NCI-H524 (cell line): ENCODE measurements at places on chromosomes 1 and 21.

DNA sequence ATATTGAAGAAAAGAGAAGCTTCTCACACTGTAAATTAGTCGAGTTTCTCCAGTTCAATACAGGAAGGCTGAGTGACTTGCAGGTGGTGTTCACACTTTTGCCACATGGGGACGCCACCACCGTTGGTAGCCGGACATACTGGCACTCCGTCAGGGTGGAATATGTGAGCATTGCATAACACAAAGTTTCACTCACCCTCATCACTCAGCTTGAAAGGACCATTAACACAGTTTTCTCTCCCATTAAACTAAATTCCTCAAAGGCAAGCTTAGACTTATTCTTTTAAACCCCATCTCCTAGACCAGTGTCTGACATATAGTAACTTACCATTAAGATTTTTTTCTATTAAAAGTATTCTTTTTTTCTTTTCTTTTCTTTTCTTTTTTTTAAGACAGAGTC lies 105.3 kb upstream of the SERBP1 start:
- DNase-seq, result peak; percentile 63

DNA sequence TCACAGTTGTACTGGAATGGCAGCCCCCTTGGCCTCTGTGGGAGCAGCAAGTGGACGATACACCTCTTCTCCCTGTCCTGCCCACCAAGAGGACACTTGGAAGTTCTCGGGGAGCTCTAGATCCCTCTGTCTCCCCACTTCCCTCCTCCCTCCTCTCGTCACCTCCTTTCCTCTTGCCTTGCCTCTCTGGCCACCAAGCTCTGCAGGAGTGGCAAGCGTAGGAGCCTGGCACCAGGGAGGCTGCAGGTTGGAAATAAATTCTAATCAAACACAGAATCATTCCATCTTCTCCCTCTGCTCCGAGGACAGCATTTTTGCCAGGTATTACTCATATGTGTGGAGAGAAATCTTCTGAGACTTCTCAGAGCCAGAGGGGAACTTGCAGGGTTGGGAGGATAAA lies 20.8 kb downstream of the CAMK2N1 start:
- no peak for DNase-seq

DNA sequence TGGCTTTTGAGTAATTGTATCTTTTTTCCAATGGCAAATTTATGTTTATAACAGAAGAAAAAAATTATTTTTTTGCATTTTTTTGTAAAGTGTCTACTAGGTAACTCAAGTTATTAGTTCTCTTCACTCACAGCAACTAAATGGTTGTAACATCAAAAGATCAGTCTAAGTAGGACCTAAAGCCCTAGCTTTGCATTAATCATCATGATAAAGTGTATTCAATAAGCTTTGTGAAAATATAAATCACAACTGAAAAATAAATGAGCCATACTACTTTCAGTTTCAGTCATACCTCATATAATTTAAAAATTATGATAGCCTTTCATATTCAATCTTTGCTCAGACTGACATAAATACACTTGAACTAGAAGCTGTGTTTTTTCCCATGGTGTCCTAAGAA lies 6.9 kb downstream of the TAF5L start:
- no peak for DNase-seq

DNA sequence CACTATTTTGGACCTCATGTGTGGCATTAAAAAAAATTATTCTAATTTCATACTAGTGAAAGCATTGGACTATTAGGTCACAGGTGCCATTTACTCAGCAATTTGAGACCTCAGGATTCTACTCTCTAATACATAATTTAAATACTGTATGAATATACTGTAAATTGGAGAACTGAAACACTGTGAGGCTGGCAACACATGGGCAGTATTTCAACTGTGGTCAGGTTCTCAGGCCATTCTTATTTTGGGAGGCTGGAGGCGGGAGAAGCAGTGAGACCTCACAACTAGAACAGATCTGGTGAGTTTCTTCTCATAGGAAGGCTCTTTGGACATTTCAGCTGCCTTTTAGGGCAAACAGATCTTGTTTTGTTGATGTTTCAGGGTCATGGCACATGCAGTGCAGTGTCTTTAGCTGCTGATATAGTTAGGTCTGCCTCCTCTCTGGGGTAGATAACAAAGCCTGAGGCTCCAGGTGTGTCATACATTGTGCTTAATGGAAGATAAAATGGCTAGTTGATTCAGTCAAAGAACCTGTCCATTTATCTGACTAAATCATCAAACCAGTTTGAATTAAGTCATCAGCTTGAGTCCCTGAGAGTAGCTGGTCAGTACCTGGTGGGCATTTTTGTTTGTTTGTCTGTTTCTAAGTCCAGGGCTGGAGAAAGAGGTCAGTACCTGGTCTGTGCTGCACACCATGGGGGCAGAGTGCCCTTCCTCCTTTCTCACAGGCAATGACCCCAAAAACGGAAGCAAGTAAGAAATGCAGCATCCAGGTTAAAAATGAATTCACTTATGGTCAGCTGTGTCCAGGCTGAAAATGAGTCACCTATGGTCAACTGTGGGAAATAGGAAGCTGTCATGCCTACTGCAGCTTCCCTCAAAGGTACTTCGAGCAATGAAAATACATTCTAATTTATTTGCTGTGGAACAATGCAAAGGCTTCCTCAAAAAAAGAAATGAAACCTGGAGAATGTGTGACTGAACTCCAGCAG lies 216.2 kb downstream of the SDCCAG8 start:
- no peak for DNase-seq

GRCh38 chr1:162029157-162029556 lies 5.5 kb upstream of the OLFML2B start:
- no peak for DNase-seq

DNA sequence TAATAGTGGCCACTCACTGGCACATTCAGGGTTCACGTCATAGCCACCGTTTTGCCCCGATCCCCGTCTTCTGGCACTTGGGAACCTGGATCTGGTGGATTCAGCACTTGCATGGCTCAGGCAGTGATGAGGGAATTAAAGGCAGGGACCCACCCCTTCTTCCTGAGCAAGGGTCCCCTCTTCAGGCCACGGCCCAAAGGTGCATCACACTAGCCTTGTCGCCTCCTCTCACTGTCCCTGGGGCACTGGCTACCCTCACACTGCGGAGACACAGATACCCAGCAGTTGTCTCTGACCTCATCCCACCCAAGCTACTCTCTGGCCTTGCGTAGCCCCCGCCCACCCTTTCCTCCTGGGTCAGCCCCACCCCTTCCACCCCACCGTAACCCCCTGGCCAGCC lies 19.9 kb upstream of the LDLRAP1 start:
- DNase-seq, result peak; percentile 65

DNA sequence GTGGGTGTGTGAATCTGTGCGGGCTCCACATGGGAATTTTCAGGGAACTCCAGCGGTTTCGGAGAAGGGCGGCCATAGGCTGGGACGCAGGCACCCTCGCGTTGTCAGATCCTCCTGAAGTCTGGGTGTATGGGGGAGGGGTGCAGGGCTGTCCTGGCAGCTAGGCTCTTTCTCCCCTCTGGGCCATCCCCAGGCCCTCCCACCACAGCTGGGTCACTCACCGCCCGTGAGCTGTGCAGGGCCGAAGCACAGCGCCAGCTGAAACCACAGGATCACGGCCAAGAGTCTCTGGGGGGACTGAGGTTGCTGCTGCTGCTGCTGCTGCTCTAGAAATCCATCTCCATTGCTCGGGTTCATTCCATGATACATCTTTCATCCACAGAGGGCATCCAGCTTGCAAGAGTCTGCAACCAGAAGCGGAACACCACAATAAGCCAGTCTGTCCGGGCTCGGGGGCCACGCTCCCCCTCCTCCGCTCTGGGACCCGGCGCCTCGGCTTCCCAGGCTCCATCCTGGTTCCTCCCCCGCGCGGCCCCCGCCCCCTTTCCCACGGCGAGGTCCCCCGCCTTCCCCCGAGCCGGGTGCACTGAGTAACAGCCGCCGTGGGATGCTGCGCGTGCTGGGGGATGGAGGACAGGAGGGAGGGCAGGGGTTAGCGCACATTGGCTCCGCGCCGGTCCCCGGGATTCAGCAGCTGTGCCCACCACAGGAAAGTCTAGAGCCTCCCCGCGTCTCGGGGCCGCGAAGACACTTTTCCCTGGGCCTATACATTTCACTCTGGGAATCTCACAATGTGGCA lies 720 bp downstream of the SUSD4 start:
- DNase-seq, result peak; percentile 61

GRCh38 chr1:183368213-183369108 lies 49.7 kb downstream of the NMNAT2 start:
- DNase-seq, result no peak

DNA sequence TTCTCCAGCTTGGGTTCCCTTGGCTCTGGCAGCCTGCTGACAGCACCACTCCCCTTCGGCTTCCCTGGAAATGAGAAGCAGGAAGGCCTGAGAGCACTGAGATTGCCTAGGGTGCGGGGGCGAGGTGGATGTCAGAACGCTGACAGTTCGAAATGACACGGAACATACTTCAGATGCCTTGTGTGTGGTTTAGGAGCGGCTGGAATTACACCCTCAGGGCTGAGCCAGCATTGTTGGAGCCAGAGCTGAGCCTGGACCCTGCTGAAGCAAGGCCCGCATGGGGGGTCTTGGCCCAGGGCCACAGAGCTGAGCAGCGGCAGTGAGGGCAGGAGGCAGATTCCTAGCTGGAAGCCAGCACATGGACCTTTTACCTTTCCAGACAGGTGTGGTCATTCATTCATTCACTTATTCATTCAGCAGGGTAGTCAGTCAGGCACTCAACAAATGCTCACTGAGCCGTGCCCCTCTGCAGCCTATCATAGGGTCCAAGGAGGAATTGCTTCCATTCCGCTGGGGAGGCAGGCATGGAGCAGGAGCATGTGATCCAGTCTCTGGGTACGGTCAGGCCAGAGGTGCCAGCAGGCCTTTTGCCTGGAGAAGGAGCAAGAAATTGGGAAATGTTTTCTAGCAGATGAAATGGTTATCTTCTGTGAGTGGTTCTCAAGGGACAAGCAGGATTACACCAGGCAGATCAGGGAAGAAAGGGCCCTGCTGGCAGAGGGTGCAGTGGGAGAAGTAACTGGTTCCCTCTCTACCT lies 6.6 kb upstream of the FOXE3 start:
- no peak for DNase-seq

GRCh38 chr1:222123111-222123510 lies 381.2 kb upstream of the DUSP10 start:
- no peak for DNase-seq

DNA sequence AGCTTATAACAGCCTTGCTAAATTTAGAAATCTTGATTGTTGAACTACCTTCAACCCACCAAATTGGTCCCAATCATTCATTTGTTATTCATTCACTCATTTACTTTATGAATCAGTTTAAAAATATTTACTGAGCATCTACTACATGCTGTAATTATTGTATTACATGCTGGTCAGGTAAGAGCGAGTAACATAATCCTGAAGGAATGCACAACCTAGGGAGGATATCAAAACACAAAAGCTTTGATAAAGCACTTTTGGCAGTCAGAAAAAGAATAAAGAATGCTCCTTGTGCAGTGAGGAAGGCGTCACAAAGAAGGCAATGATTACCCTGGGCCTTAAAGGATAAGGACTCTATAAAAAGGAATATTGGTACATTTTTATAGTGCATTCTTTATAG lies 518.9 kb upstream of the NR5A2 start:
- no peak for DNase-seq

- DNase-seq, result no peak
These were observed 84.9 kb downstream of the NFIA start for GRCh38 chr1:61167309-61167708.

GRCh38 chr1:87023326-87023725 lies 108.9 kb downstream of the HS2ST1 start:
- no peak for DNase-seq

- DNase-seq, result no peak
These were observed 19.9 kb downstream of the ALDH4A1 start for GRCh38 chr1:18882486-18882885.

GRCh38 chr21:35562876-35563275 lies 497.4 kb downstream of the SETD4 start:
- DNase-seq, result no peak

DNA sequence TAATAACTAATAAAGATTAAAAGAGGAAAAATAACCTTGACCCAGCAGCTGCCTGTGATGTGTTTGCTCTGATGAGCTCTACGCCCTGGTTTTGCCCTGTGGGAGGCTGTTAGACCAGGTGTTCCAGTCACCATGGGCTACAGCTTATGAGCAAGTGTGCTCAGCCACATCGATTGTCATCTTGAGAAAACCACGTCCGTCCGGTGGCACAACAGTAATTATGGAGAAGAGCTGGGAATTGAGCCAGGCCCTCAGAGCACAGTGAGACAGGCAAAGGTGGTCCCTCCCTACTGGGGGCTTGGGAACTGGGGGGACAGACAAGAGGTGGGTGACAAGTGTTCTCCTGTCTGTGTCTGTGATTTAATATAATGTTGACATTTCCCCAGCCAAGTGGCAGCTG lies 420.5 kb downstream of the MATN1 start:
- DNase-seq, result peak; percentile 29

DNA sequence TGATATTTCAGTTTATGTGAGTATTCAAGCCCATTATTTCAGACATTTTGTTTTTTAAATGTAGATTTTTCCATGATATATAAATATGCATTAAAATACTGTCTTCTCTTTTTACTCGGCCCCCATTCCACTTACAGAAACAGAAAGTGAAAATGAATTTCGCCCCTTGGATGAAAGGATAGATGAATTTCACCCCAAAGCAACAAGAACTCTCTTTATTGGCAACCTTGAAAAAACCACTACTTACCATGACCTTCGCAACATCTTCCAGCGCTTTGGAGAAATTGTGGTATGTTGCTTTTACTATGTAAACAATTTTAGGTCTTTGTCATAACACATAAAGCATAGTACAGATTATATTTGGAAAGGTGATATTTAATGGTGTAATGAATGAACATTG lies 59.9 kb downstream of the ZBTB17 start:
- no peak for DNase-seq

DNA sequence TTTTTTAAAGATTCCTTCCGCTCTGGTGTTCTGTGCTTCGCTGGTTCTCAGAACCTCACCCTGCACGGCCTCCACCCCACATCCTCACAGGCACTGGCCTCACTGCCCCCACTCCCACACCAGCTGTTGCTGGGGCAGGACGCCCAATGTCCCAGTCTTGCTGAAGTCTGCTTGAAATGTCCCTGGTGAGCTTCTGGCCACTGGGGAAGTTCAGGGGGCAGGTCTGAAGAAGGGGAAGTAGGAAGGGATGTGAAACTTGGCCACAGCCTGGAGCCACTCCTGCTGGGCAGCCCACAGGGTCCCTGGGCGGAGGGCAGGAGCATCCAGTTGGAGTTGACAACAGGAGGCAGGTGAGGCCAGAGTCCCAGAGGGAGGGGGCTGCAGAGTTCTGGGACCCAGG lies at the start of gene C1QA:
Gene C1QA (plus strand): TSS at position 276 of the 400 bp plus-strand sequence. CDS start 989 bp downstream, outside the sequence.
- DNase-seq, result no peak

- DNase-seq, result peak; percentile 68
These were observed 60.0 kb downstream of the NRIP1 start for GRCh38 chr21:15004721-15005370.
